ENCODE measurements at places on chromosomes 2 and 18.

DNA sequence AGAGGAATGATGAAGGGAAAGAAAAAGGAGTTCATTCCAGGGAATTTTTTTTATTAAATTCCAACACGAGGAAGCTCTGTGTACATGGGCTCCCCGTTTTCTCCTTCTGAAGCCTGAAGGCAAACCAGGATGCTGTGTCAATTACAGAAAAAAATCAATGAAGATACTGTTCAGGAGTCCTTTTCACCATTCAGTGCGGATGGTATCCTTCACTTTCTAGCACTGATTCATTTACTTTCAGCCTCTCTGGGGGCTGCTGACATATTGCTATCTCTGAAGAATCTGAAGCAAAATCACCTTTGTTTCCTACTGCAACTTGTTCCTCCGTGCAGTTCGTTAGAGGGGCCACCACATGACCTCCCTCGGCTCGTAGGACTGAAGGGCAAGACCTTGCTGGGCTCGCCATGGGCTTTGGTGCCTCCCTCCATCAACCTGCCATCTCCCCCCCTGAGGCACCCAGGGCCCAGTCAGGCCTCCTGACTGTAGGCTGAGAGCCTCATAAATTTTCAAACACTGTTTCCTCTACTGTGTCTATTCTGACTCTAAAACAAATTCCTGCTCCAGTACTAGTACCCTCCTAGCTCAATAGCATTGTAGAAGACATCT is 25.5 kb upstream of the ST8SIA3 start:
- DNase-seq: no peak

GRCh38 chr2:39937621-39938020 is 158.6 kb upstream of the THUMPD2 start:
- no peak for DNase-seq

DNA sequence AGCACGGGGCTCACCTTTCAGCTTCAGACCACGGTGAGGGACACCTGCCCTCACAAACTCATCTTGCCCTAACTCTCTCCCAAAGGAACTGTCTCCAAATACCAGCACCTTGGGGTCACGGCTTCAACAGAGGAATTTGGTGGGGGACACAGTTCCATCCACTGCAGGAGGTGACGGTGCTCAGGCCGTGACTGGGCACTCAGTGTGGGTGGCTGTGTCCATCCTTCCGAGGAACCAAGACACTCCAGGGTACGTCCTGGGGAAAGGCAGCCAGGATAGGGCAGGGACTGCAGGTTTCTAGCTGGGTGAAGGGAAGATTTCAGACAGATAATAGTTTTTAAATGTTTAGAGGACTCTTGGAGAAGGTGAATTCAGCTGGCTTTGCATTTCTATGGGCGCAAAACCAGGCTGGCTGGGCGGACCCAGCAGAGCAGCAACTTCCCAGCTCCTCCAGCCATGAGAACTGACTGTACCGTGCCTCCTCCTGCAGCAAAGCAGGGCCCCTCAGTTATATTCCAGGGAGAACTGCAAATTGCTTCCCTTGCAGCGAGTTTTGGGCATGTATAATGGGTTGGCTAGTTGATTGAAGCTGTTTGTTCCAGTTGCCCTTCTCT is 23.9 kb upstream of the ALLC start:
- DNase-seq: no peak

DNA sequence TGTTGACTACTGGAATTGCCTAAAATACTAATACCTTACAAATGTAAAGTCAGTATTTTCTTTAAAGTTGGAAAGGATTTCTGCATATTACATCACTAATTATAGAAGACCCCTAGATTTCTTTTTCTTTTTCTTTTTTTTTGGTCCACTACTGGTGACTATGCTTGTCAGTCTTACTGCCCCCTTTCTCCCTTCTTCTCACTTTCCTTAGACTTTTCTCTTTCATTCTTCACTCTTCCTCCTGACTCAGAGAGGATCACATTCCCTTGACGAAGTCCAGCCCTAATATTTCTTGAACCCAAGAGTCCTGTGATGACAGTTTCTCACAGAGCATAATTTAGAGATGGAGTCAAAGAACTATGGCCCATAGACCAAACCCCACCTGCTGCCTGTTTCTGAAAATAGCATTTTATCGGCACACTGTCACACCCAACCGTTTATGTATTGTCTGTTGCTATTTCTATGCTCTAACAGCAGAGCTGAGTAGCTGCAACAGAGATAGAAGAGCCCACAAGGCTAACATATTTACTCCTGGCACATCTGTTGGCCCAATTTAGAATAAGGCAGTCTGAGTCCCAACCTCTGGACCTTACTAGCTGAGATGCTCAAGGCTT is 40.6 kb upstream of the RIOK3 start:
- DNase-seq: no peak

GRCh38 chr2:18265614-18266586 is 294.6 kb downstream of the RDH14 start:
- no peak for DNase-seq
